ENCODE measurements at places on chromosomes 16 and 17.

- no peak for DNase-seq
Observed at GRCh38 chr17:50181144-50181543, 15.3 kb downstream of the SGCA start.

DNA sequence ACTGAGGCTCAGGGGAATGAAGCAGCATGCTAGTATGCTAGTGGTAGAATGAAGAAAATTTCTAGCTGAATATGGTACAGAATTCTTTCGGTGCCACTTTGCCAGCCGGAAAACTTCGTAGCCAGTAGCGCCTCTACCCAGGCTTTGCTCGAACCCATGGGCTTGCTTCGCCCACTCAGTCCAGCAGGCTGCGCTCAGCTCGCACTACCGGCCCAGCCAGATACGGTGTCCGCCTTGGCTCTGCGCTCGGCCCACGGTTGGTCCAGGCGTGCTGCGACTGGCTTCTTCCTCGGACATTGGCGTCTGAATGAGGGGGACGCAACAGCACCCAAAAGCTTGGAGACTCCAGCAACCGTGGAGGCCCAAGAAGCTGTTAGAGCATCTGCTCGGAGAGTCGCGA lies 372.5 kb upstream of the CDH8 start:
- DNase-seq, result no peak

GRCh38 chr17:38870259-38871165 lies 654 bp downstream of the LASP1 start:
- peak; percentile 68 for DNase-seq

- no peak for DNase-seq
Observed at GRCh38 chr16:54055864-54056263, 230.7 kb downstream of the IRX3 start.

DNA sequence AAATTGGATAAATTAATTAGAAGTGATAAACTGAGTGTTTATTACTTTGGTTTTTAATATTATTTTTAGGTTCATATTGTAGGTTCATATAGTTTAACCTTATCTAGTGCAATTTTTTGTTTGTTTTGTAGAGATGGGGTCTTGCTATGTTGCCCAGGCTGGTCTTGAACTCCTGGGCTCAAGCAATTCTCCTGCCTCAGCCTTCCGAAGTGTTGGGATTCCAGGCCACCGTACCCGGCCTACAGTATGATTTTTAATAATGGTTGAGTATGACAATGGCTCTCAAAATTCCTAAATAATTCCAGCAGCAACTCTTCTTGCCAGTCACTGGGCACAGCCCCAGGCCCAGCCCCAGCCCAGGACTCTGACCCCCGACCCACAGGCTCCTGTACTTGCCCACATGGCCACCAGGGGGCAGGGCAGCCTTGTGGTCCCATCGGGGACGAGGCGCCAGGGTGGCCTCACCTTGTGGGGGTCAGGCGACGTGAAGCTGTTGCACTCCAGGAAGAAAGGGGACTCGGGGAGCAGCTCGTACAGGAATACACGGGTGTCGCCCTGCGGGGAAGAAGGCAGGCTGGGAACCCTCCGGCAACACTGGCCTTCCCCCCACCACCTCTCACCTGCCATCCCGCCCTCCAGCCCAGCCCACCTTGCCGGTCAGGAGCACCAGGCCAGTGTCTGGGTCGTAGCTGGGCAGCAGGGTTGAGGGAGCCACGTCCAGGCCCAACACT lies 7.9 kb upstream of the PAM16 start:
- DNase-seq, result no peak

Data from NCI-H774 (cell line).